ENCODE measurements at places on chromosomes 6 and 20.

- no peak for DNase-seq
Observed at GRCh38 chr6:30570263-30570662, 979 bp upstream of the ABCF1 start.

DNA sequence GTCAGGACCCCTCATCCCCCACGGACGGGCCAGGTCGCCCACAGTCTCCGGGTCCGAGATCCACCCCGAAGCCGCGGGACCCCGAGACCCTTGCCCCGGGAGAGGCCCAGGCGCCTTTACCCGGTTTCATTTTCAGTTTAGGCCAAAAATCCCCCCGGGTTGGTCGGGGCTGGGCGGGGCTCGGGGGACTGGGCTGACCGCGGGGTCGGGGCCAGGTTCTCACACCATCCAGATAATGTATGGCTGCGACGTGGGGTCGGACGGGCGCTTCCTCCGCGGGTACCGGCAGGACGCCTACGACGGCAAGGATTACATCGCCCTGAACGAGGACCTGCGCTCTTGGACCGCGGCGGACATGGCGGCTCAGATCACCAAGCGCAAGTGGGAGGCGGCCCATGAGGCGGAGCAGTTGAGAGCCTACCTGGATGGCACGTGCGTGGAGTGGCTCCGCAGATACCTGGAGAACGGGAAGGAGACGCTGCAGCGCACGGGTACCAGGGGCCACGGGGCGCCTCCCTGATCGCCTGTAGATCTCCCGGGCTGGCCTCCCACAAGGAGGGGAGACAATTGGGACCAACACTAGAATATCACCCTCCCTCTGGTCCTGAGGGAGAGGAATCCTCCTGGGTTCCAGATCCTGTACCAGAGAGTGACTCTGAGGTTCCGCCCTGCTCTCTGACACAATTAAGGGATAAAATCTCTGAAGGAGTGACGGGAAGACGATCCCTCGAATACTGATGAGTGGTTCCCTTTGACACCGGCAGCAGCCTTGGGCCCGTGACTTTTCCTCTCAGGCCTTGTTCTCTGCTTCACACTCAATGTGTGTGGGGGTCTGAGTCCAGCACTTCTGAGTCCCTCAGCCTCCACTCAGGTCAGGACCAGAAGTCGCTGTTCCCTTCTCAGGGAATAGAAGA is 978 bp downstream of the HLA-A start:
- DNase-seq, result no peak

GRCh38 chr6:139588076-139588639 is 213.7 kb upstream of the CITED2 start:
- DNase-seq, result no peak

DNA sequence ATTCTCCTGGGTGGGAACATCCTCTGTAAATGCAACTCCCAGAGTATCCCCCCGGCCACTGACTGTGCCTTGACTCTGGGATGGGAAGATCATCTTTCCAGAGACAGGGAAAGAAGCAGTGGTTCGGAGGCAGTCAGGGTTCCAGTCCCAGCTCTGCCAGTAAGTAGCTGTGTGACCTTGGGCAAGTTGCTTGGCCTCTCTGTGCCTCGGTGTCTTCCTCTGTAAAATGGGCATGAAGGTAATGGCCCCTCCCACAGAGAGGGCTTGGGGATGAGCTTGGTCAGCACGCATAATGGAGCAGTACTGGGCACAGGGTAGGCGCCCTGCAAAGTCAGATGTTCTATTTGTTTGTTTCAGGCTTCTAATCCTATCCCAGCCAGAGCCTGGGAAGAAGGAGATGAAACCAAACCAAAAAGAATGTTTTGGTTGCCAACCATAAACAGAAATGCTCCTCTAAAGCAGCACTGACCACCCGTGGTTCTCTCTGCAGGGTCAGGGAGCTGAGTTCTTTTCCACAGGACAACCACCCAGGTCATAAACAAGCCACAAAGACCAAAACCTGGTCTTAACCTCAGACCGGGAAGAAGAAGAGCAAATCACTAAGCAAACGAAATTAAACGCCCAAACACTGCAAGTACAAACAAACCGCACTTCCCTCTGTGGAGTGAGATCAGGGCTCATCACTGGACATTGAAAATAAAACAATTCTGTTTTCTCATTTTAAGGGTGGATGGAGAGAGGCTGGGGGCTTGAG is 381.0 kb upstream of the SULF2 start:
- no peak for DNase-seq

GRCh38 chr6:46380152-46380807 is 111.0 kb downstream of the RCAN2 start:
- DNase-seq, result no peak

DNA sequence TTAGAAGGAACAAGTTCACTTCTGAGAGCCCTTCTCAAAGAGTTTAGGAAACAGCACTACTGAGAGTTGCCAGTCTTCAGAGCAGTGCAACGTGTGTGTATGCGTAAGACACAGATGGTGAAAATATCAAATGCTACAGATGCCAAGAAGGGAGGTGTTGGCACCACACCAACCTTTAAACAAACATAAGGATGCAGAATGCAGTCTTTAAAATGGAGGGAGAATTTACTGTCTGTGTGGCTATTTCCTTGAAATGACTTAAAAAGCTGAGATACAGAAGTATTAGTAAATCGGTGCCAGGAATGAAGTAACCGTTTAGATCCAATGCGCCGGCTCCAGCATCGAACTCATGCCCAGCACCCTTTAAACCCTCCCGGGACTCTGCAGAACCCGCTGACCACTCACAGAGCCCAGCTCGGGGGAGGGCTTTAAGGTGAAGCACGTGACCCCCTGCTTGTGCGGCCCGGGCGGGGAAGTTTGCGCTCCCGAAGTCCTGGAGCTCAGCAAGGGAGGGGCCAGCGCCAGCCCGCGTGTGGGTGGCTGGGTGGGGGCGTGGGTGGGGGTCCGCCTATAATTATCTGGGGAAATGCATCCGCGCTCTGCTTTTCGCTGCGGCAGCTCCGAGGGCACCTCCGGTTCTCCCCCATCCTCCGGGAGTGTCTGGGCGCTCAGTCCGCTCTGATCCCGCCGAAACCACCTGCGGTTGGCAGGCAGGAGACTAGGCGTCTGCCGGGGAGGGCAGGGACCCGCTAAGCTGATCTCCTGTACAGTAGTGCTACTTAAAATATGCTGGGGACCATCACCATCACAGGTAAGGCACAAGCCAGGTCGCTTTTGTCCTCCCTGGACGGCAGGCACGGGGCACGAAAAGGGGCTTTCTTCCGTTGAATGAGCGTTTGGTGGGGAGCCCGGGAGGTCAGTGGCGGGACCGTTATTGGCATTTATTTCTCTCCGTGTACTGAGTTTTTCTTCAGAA is 66.0 kb downstream of the ZBTB2 start:
- DNase-seq, result no peak

GRCh38 chr6:36829919-36830544 is 9.2 kb downstream of the CPNE5 start:
- no peak for DNase-seq

GRCh38 chr6:118100717-118101116 is 193.7 kb downstream of the SLC35F1 start:
- DNase-seq, result no peak

GRCh38 chr6:44024574-44025219 is 102.6 kb downstream of the MRPL14 start:
- DNase-seq, result no peak

GRCh38 chr20:32476684-32477593 is 108.2 kb downstream of the NOL4L start:
- no peak for DNase-seq

DNA sequence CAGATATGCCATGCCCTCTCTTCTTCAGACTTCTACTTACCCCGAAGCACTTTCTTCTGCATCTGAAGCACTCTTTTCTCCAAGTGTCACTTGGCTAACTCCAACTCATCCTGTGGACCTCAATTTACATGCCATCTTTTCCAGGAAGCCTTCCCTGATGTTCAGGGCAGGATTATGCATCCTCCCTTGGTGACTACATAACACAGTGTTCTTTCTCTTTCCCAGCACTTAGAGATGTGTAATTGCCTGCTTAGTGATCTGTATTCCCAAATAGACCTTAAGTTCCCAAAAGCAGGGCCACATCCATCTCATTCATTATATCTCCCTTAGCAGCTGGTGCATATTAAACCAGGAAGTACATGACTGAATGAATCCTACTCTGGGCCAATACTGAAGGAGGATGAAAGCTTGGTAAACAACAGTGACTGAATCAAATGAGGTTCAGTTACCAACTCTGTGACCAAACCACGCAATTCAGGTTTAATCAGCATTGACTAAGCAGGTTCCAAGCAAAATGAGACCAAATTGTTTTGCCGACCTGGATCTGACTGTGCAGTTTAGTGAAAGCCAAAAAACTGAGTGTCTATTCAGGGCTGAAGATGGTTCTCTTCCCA is 121.4 kb upstream of the TCF21 start:
- DNase-seq, result no peak

DNA sequence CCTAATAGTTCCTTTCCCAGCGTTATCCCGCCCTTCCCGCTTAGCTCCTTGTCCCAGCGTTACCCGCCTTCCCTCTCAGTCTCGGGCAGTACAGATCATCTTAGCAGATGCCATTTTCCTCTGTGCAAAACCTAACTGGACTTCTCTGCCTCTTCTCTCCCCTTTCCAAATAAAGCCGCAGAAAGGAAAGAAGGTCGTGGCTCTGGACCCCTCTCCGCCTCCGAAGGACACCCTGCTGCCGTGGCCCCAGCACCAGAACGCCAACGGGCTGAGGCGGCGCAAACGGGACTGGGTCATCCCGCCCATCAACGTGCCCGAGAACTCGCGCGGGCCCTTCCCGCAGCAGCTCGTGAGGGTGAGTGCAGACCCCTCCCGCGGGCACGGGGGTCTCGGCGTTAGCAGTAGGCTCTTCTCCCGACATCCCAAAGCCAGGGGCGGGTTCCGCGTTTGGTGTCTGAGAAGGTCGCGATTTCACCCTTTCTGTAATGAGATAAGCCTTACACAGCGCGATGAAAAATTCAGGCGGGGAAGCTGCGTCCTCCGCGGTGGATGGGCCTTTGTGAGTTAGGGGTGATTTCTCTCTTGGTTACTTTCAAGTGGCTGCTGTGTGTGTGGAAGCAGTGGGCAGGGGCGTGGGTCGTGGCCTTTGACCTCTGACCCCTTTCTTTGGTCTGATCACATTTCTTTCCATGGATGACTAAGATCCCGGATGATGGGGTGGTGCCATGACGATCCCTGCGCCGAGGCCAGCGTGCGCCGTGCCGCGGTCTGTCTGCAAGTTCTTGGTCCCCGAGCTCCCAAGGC is 292.7 kb downstream of the TAF4 start:
- no peak for DNase-seq

- DNase-seq, result no peak
Observed at GRCh38 chr6:167150941-167151549, 6.7 kb downstream of the GPR31 start.

GRCh38 chr20:44704551-44704971 is 10.6 kb upstream of the CCN5 start:
- DNase-seq, result no peak

All from Panc1 (cell line).